ENCODE measurements at places on chromosomes 2 and 18.

DNA sequence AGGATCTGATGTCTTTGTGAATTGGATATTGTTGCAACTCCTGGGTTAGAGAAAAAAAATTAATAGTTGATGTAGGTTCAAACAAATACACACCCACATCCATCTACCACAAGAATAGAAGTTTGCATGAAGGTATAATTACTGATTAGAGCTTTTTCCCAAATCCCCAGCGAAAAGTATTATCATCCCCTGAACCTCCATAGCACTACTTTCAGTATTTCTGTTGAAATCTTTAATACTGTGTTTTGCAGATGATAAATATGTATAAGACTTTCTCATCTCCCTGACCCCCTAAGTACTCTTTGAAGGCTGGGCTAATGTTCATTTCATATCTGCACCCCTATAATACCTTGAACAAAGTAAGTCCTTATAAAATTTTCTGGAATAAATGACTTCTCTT lies 6.4 kb downstream of the FN1 start:
- no peak for DNase-seq

DNA sequence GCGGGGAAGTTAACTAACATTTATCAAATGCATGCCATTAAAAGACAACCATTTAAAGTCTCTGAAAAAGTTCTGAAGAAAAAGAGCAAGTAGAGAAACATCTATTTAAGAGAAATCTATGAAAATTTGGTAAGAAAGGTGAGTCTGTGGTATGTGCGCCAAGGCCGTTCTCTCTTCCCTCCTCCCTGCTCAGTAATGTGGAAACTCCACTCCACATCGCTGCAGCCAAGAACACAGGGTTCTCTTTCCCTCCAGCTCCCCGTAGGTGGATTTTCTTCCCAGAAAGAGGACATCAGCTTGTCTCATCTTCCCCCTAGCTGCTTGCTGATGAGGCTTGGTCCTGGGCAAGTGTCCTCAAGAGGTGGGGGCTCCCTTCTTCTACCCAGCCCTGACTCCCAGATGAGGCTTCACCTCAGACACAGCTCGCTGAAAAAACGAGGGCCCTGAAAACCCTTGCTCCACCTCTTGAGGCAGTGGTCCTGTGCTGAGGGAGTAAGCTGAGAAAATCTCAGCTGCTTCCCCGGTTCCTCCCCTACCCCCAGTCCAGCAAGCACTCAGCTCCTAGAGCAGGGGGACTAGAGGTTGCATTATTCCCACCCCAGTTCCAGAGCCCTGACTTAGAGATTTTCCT lies 45.8 kb upstream of the PTPRM start:
- DNase-seq = no peak

DNA sequence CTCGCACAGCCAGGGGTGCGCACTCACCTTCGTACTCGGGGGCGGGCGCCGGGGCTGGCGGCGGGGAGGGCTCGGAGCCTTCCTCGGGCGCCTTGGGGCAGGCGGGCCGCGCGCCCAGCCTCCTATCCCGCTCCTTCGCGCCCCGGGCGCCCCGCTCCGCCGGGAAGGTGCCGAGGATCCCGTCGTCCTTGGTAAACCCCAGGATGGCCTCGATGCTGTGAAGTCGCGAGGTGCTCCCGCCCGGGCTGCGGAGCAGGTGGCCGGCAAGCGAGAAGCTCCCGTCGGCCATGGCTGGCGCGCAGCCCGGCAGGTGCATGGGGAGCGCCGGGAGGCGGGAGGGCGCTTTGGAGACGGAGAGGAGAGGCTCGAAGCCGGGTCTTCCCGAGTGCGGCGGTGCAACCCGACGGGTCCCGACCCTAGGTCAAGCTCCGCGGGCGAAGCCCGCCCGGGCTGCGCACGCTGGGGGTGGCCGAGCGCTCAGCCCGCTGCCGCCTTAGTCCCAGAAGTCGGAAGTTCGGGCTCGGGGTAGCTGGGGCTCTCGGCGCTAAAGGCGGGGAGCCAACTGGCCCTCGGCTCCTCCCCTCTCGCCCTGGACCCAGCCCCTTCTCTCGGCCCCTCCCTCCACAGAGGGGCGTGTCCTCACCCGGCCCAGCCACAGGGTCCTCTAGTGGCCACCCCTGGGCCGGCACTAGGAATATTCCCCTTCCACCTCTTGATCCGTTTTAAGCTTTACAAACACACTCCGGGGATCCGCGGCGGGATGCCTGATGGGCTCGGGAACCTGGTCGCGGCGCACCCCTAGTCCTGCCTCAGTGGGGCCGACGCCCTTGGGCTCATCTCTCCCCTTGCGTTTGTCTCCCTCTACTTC lies at the start of gene RAX:
TSS of gene RAX (minus strand) at position 564 of the 868 bp plus-strand sequence. CDS start at position 316, 248 bp downstream.
- DNase-seq = no peak

GRCh38 chr2:200193791-200194190 lies 112.7 kb upstream of the SPATS2L start:
- no peak for DNase-seq

DNA sequence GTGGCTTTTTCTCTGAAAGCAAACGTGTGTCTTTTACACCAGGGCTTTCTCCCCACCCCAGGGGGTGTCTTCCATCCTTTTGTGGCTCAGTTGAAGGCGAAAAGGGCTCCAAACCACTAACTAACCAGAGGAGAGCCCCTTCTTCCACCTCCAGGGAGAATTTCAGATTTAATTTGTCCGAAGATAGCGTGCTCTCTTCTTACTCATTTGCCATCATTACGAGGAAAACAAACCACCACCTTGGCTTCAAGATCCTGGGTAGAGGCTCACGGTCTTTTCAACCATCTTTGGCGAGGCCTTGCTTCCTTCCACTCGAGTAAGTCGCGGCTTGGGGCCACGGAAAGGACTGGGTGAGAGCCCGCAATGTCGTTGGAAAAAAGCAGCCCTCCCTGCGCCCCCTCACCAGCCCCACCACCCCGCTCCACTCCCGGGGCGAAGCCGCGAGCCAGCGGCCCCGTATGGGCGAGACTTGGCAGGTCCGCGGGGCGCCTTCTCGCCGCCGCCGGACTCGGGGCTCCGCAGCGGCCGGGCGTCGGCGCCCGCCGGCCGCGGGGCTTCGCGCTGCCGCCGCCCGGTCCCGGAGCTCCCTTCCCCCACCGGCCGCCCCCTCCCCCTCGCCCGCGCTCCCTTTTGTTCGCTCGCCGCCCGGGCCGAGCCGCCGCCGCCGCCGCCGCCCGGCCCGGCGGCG lies 1.7 kb upstream of the ZNF532 start:
- DNase-seq = no peak

GRCh38 chr2:197298609-197299008 lies 12.0 kb downstream of the ANKRD44 start:
- DNase-seq = no peak

DNA sequence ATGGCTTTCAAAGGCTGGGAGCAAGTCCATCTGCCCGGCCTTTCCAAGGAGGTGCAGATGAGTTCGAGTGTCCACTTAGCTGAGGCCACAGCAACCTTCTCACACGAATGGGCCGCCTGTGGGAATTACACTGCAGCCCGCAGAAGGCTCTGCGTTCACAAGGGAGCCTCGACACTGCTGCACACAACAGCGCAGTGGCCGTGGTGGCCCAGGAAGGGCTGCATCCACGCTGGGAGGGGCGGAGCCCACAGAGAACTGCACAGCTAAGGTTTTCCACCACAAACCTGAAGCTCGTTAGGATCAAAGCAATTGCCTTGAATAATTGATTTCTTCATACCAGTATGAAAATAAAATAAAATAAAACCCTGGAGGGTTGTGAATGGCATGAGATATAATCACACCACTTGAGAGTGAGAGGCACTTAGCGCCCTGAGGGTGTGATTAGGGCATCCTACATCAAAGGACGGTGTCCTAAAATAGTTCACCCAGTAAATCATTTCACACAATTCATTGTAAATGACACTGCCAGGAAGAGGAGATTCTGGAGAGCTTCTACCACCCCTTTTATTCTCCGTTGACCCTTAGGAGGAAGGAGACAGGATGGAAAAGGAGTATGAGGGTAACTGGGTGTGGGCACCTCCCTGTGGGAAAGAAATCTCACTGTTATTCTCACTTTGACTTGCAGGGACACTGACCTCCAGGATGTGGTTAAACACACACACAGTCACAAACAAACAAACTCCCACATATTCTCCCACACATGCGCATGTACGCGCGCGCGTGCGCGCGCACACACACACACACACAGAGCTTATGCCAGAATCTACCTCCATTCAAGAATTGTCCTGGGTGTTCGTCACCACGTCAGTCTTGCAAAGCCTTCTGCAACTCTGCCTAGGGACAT lies 256.6 kb upstream of the ID2 start:
- no peak for DNase-seq

- no peak for DNase-seq
Observed at GRCh38 chr18:63150326-63150725, 169.2 kb downstream of the BCL2 start.

DNA sequence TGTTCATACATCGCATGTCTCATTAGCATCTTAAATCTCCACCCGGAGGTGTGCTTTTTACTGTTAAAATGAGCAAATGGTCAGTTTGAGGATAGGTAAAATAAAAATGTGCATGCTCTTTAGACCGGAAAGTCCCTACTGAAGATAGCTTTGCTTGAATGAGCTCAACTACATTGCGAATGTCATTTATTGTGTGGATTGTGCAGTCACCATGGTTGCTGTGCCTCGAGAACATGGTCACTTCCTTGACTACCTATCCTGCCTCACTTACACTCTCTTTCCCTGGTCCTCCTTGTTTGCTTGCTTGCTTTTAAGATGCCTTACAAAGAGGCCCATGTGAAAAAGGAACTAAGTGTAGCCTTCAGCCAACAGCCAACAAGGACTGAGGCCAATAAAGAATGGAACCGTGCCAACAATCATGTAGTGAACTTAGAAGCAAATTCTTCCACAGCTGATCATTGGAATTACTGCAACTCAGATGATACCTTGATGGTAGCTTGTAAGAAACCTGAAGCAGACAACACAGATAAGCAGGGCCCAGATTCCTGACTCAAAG lies 72.2 kb upstream of the BARD1 start:
- DNase-seq = no peak

DNA sequence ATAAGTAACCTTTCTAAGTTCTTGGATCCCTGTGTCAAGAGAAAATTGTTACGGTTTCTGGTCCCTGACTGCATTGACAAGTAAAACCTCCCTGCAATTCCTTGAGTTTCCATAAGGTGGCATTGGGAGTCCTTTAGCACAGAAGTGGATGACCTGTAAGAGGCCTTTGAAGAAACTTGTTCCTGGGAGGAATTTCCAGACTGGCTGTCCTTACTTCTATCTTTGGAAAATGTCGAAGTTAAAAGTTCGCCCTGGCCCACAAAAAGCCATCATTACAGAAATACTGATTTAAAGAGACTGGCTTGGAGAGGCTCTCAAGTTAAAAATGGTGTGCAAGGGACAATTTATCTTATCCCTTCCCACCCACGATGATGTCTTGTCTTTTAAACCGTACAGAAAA lies 218.4 kb downstream of the CDH20 start:
- no peak for DNase-seq

GRCh38 chr2:29657674-29658073 lies 263.7 kb downstream of the ALK start:
- DNase-seq = no peak

- no peak for DNase-seq
Observed at GRCh38 chr2:172137943-172138342, 35.2 kb upstream of the DLX2 start.

GRCh38 chr2:118970396-118971135 lies 28.6 kb downstream of the MARCO start:
- no peak for DNase-seq

DNA sequence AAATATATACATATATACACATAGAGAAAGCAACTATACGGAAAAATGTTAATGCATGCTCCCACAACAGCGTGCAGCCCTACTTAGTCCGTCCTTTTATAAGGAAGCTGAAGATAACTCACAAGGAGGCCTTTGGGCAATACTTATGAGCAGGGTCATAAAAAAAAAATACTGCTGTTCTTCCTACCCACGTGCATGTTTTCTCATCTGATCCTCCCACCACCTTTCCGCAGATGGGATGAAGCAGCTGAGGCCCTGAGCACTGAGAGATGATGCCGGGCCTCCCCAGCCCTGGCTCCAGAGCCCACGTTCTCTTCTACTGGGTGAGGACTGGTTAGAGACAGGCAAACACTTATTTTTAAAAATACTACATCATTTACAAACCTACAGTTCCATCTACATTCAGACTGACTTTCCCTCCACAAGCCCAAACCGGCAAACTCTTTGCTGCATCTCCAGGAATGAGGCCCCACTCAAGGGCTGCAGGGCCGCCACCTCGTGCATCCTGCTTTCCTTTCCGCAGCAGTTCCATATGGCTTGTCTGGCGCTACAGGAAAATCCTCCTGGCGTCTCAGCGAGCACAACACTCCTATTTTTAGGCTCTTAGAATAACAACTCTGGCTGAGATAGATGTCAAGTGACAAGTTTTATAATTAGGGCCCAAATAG lies 41.6 kb downstream of the TBC1D8 start:
- DNase-seq = no peak

DNA sequence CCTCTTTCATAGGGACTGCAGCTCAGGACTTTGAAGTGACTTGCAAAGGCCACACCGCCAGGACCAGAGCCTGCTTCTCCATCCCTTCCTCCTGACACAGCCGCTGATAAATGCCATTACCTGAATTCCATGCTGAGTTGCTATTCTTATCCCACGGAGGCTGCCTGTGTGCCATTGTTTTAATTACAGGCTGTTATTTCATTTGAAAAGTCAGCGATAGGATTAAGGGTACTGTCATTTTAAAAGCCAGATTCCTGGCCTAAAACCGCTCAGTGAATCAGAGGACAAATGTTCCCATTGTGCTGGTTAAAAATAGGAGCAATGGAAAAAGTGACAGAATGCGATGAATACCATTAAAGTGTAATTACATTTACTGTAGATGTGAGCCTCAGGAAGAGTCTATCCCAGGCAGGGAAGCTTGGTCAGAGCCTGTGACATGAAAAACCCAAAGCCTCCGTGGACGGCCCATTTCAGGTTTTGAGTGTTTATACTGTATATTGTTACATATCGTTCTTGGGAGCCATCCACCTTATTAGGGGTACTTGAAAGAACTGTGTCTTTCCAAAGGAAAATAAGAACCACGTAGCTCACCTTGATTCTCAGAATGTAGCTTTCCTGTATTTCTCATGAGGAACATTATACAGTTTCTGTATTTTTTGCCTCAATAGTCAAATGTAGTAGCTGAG lies 41.3 kb downstream of the PDCL3 start:
- no peak for DNase-seq

All from stimulated activated CD8-positive, alpha-beta memory T cell treated with anti-CD3 and anti-CD28 coated beads, Interleukin-7, amount 100 ng/mL, for 1 hour (primary cell).